ENCODE measurements at places on chromosomes 12 and 14. TPM values are rescaled to one million over a fixed set of nuclear protein-coding genes. Genes with fewer than 3 reads are reported as not detected.
A peak's percentile ranks its signal among the peaks of the same experiment; 100 is the strongest.

- peak overlapping the region; percentile 61 for H3K27ac ChIP-seq
- peak; percentile 76 for DNase-seq
- H3K36me3 ChIP-seq, result peaks cover 34% of the 10 kb centered on the region
- no peaks in the 10 kb centered on the region for H3K27me3 ChIP-seq
- H3K4me3 ChIP-seq, result peak overlapping the region; percentile 67
These were observed 92.6 kb downstream of the RFLNA start for GRCh38 chr12:124387528-124387911.

- H3K27me3 ChIP-seq, result no peaks in the 10 kb centered on the region
- no peaks in the 10 kb centered on the region for H3K36me3 ChIP-seq
- no peak overlapping the region for H3K4me3 ChIP-seq
- DNase-seq, result no peak
- H3K4me1 ChIP-seq, result no peaks in the 10 kb centered on the region
These were observed 56.9 kb downstream of the IGF1 start for GRCh38 chr12:102423462-102423861.

DNA sequence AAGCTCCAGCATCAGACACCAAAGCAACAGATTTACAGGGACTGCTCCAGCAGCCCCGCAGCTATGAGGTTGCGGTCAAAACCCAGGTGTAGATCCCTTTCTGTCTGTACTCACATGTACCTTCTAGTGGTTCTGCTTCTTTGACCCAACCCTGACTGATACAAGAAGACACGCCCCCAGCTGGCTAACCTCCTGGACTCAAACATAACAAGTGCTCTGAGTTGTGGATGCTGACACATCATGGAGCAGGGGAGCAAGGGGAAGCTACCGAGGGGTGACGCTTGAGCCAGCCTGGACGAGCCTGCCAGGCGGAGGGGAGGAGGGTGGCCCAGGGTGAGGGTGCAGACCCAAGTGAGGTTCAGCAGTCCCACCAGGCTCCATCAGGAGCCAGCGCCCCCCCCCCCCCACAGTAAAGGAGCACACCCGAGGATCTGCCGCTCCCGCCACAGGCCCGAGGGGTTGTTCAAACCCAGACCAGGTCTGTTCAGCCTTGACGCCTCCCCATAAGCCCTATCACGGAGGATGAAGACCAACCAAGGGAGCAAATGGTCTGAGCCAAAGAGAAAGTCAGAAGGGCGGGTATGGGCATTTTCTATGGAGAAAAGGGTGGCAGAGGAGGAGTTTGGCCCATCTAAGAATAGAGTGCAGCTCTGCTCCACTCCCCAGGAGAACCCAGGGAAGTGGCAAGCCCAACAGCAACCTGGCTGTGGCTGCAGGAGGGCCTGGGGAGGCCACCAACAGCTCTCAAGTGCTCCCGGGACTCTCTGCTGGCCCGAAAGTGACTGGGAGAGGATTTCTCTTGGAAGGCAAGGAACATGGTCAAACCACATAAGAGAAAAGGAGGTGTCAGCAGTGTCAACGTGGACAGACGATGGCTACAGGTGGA lies 229.4 kb downstream of the BCL11B start:
- no peak overlapping the region for H3K4me3 ChIP-seq
- DNase-seq, result no peak
- H3K4me1 ChIP-seq, result peaks cover 8% of the 10 kb centered on the region
- no peaks in the 10 kb centered on the region for H3K36me3 ChIP-seq
- no peak overlapping the region for H3K27ac ChIP-seq
- no peaks in the 10 kb centered on the region for H3K27me3 ChIP-seq

Gene ALX1
- 10.5 TPM for total RNA-seq

Gene KRT2
- total RNA-seq, result not detected
